CD4-positive, alpha-beta T cell (primary cell): ENCODE measurements at places on chromosomes 16 and 17. TPM values are rescaled to one million over a fixed set of nuclear protein-coding genes. Genes with fewer than 3 reads are reported as not detected.

The FLII gene
- total RNA-seq, result 179 TPM

The TBC1D3E gene
- not detected for total RNA-seq

The NOB1 gene
- total RNA-seq, result 33.9 TPM

The CLEC18B gene
- total RNA-seq, result 1.1 TPM

- no peaks in the 10 kb centered on the region for H3K27me3 ChIP-seq
- H3K36me3 ChIP-seq, result no peaks in the 10 kb centered on the region
- no peaks in the 10 kb centered on the region for H3K4me1 ChIP-seq
Observed at GRCh38 chr17:21078016-21078780, 35.4 kb upstream of the USP22 start.

DNA sequence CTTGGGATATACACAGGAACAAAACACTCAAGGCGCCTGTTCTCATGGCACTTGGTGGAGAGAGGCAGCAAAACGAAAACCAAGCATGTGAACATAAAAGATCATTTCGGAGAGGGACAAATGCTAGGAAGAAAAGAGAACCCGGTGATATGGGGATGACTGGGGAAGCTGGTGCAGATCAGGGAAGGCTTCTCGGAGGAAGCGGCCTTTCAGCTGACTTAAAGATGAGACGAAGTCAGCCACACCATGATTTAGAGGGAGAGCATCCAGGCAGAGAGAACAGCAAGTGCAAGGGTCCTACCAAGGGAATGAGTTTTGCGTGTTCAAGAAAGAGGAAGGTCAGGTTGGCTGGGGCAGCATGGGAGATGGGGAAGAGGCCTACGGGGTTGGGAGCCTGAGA, 250.9 kb downstream of the KATNIP start:
- H3K4me3 ChIP-seq, result no peak overlapping the region
- no peak for DNase-seq
- H3K27ac ChIP-seq, result no peak overlapping the region
- H3K36me3 ChIP-seq, result no peaks in the 10 kb centered on the region
- peaks cover 5% of the 10 kb centered on the region for H3K4me1 ChIP-seq
- peaks cover 10% of the 10 kb centered on the region for H3K27me3 ChIP-seq

DNA sequence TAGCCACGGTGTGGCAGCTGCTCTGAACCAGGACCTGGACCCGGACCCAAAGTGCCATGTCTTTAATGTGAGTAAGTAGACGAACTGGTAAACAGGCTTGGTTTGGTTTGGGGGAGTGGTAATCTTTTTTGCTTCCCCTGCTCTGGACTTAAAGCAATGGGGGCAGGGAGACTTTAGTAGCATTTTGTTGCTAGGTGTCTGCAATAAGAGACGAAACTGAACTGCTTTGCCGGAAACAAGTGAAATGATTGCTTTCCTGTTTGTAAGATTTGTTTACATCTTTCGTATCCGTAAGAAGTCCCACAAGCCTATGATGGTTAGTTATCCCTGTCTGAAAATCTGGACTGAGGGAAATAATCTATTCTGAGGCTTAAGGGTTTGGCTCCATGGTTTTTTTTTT, 21.5 kb downstream of the PRCD start:
- no peaks in the 10 kb centered on the region for H3K27me3 ChIP-seq
- peaks cover 48% of the 10 kb centered on the region for H3K36me3 ChIP-seq
- peak overlapping the region; percentile 31 for H3K4me3 ChIP-seq
- peaks cover 64% of the 10 kb centered on the region for H3K4me1 ChIP-seq
- peak overlapping the region; percentile 59 for H3K27ac ChIP-seq

DNA sequence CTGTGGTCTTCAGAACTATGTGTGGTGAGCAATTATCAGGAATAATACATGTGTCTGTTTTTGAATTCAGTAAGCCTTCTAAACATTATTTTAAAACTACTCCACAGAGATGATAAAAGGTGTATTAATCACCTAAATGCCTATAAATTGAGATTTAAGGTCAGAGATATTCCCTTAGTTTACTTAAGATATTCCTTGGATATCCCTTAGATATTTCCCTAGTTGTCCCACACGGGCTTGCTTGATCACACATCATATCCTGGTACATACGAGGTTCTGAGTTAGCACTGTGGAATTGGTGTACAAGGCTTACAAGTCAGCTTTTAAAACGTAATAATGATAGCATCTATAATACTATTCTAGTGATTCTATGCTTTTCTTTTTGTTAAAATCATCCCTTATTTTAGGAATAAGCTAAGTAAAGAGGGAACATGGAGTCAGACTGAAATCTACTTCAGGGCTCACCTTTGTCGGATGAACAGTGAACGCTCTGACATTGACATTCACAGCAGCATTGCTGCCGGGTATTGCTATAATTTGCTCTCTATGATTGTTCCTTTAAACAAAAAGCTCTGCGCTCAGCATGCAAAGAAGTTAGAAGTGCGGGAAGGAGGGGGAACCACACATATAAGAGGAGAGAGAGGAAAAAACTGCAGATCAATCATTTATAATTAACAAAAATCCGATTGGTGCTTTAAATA, 136.5 kb downstream of the SKAP1 start:
- H3K4me3 ChIP-seq, result no peak overlapping the region
- no peaks in the 10 kb centered on the region for H3K27me3 ChIP-seq
- H3K27ac ChIP-seq, result no peak overlapping the region
- no peaks in the 10 kb centered on the region for H3K36me3 ChIP-seq
- H3K4me1 ChIP-seq, result peaks cover 13% of the 10 kb centered on the region

- peaks cover 35% of the 10 kb centered on the region for H3K4me1 ChIP-seq
- H3K27ac ChIP-seq, result no peak overlapping the region
- no peak overlapping the region for H3K4me3 ChIP-seq
- no peak for DNase-seq
Observed at GRCh38 chr17:47210105-47210504, 957 bp downstream of the MYL4 start.

GRCh38 chr17:57663326-57664070, 81.6 kb downstream of the CCDC182 start:
- H3K27me3 ChIP-seq, result no peaks in the 10 kb centered on the region
- peaks cover 9% of the 10 kb centered on the region for H3K36me3 ChIP-seq
- no peaks in the 10 kb centered on the region for H3K4me1 ChIP-seq
- H3K27ac ChIP-seq, result no peak overlapping the region

DNA sequence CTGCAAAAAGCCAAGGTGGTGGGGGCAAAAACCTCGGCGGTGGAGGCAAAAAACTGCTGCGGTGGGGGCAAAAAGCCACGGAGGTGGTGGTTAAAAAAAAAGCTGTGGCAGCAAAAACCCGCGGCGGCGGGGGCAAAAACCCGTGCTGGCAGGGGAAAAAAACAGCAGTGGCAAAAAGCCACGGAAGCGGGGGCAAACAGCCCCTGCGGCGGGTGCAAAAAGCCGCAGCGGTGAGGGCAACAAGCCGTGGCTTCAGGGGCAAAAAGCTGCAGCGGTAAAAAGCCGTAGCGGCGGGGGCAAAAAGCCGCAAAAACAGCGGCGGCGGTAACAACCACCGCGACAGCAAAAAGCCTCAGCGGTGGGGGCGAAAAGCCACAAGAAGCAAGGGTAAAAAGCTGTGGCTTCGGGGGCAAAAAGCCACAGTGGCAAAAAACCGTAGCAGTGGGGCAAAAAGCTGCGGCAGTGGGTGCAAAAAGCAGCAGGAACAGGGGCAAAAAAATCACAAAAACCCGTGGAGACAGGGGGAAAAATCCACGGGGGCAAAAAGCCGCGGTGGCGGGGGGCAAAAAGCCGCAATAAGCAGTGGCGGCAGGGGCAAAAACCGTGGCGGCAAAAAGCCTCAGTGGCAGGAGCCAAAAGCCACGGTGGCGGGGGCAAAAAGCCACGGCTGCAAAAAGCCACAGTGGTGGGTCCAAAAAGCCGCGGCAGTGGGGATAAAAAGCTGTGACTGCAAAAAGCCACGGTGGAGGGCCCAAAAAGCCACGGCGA, 193.7 kb downstream of the SHCBP1 start:
- no peaks in the 10 kb centered on the region for H3K4me1 ChIP-seq
- H3K4me3 ChIP-seq, result no peak overlapping the region
- no peaks in the 10 kb centered on the region for H3K36me3 ChIP-seq
